HT-29 (cell line): ENCODE measurements at places on chromosomes 6 and 20.
A peak's percentile ranks its signal among the peaks of the same experiment; 100 is the strongest.

GRCh38 chr6:85482206-85482904 is 32.5 kb downstream of the NT5E start:
- no peak for DNase-seq

DNA sequence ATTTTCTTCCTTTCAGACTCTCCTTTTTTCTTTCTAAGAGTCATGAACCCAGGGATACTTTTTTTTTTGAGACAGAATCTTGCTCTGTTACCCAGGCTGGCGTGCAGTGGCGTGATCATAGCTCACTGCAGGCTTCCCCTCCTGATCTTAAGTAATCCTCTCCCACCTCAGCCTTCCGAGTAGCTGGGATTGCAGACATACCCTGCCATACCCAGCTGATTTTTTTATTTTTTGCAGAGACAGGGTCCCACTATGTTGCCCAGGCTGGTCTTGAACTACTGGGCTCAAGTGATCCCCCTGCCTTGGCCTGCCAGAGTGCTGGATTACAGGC is 32.8 kb upstream of the IER3 start:
- no peak for DNase-seq

GRCh38 chr6:105695461-105695860 is 292.6 kb upstream of the PREP start:
- DNase-seq, result no peak

DNA sequence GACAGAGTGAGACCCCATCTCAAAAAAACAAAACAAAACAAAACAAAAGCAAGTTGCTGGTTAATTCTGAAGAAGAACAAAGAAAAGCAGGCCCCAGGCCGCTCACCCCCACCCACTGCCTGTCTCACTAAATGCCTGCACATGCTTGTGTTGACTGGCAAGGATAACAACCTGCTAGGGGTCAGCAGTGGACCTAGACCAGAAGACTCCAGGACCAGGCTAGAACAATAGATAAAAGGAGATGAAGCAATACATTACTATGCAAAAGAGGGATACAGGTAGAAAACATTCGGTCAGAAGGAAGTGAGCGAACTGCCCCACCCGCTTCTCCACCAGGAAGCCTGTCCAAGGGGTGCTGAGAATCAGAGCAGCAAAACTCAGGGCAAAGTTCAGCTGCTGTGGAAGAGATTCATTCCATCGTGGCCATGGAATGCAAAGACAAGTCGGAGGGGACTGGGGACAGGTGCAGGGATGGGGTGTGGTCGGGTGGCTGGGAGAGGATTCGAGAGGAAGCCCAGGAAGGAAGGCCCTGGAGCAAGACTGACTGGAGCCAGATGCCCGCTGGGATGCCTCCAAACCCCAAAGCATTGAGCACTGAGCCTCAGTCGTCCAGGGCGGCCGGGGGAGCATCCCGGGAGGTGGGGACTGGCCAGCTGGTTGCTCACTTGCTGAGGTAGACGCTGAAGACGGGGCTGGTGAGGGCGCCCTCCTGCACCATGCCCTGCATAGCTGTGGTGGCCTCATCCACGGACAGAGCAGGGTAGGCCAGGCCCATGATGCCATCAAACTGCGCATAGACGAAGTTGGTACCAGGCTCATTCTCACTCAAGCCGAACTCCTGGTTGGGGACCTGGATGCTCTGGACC is 5.3 kb downstream of the PGC start:
- peak; percentile 93 for DNase-seq

- DNase-seq, result no peak
Measured at GRCh38 chr20:60242836-60243505, 284.7 kb downstream of the CDH26 start.

DNA sequence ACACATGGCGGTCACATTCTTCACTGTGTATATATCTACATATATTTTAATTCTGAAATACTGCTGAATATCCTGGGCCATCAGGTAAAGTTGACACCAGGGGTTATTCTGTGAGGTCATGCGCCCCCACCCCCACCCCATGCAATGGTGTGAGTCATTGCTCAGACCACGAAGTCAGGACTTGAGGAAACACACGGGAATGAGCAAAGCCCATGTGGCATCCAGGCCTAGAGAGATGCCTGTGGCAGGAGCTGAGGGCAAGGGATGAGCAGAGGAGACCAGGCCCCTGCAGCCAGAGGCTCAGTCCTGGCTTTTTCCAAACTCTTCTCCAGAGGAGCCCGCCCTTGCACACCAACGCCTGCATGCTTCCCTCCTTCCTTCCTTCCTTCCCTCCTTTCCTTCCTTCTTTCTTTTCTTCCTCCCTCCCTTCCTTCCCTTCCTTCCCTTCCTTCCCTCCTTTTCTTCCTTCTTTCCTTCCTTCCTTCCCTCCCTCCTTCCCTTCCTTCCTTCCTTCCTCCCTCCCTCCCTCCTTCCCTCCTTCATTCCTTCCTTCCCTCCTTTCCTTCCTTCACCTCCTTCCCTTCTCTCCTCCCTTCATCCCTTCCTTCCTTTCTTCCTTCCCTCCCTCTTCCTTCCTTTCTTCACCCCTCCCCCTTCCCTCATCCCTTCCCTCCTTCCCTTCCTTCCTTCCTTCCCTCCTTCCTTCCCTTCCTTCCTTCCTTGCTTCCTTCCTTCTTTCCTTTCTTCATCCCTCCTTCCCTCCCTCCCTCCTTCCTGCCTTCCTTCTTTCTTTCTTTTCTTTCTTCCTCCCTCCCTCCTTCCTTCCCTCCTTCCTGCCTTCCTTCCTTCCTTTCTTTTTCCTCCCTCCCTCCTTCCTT is 72.0 kb upstream of the INSM1 start:
- DNase-seq, result no peak

- no peak for DNase-seq
Measured at GRCh38 chr6:169200893-169201514, 52.6 kb downstream of the THBS2 start.

DNA sequence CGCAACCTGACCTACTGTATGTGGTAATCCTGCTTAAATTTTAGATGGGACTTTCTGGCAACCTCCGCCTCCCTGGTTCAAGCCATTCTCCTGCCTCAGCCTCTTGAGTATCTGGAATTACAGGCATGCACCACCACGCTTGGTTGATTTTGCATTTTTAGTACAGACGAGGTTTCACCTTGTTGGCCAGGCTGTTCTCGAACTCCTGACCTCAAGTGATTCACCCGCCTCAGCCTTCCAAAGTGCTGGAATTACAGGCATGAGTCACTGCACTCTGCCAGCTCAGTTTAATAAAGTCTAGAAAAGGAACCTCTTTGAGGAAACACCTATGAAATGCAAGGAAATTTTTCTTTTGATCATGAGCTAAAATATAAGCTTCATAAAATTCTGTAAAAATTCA is 9.0 kb upstream of the PLCB4 start:
- no peak for DNase-seq

DNA sequence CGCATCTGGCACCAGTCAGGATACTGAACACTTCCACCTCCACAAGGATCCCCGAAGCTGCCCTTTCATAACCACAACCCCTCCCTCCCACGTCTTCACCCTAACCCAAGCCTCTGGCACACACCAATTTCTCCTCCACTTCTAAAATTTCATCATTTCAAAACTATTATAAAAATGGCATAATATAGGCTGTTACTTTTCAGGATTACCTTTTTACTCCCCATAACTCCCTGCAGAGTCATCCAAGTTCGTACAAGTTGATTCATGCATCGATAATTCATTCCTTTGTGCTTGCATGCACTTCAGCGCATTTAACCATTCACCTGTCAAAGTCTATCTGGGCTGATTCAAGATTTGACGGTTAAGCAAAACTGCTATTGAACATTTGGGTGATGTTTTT is 30.6 kb upstream of the LY86 start:
- no peak for DNase-seq

- peak; percentile 70 for DNase-seq
Measured at GRCh38 chr6:30490026-30490876, 942 bp downstream of the HLA-E start.

GRCh38 chr20:59633656-59634251 is 29.4 kb downstream of the PHACTR3 start:
- DNase-seq, result no peak

DNA sequence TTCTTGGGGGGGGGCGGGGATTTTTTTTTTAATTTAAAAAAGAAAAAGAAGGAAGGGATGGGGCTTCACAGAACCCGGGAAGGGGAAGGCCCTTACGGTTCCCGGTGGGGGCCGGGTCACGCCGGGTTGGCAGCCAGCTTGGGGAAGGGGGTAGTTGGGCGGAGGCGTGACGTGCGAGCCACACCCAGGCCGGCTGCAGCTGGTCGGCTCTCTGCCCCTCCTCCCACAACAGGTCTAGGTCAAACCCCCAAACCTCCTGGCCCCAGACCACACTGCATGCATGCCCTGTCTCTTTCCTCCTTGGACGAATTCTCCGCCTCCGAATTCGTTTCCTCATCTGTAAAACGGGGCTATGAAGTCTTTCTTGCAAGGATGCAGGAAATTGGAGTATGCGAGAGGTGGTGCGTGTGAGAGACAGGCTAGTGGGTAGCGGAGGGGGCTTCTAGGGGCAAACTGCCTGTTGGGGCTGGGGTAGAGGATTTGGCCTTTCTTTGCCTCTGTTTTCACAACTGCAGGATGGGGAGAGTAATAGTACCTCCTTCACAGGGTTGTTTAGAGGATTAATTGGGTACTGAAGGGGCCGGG is 828 bp downstream of the HCK start:
- DNase-seq, result no peak
